IMR-90 (cell line): ENCODE measurements at places on chromosomes 12 and 14. TPM values are rescaled to one million over a fixed set of nuclear protein-coding genes. Genes with fewer than 3 reads are reported as not detected.

DICER1 gene
- total RNA-seq: 41.7 and 49.5 TPM in 2 replicates

DNA sequence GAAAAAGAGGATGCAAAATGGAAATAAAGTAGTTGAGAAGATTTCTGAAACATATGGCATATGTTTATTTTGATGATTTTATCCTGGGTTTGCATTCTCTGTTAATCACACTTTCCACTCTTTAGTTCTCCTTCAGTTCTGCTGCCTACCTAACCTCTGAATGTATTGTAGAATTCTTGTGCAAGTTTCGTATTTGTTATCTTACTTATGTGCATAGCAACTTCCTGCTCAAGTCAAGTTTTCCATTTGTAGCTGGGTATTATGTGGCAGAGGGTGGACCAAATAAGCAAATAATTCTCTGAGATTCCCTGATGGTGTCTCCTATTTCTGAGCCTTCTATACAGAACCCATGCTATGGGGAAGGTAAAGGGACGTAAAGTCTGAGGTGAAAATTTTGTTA lies 381.6 kb downstream of the FOXG1 start:
- no peaks in the 10 kb centered on the region for H3K4me1 ChIP-seq
- H3K27me3 ChIP-seq: no peaks in the 10 kb centered on the region
- no peak overlapping the region for H3K27ac ChIP-seq
- no peak overlapping the region for H3K4me3 ChIP-seq
- no peaks in the 10 kb centered on the region for H3K36me3 ChIP-seq

AQP2 gene
- not detected in 2 replicates for total RNA-seq

CCDC198 gene
- total RNA-seq: not detected in 2 replicates

OVCH1 gene
- under 0.01 and 0.18 TPM in 2 replicates for total RNA-seq

KLRC2 gene
- not detected in 2 replicates for total RNA-seq

STX2 gene
- total RNA-seq: 26.9 and 42.8 TPM in 2 replicates
